ENCODE measurements at places on chromosomes 2 and 18. TPM values are rescaled to one million over a fixed set of nuclear protein-coding genes. Genes with fewer than 3 reads are reported as not detected.

GRCh38 chr2:39872748-39873147 lies 93.7 kb upstream of the THUMPD2 start:
- DNase-seq = no peak
- H3K4me3 ChIP-seq = no peak overlapping the region
- H3K4me1 ChIP-seq = no peaks in the 10 kb centered on the region
- no peak overlapping the region for H3K27ac ChIP-seq
- no peaks in the 10 kb centered on the region for H3K36me3 ChIP-seq
- H3K27me3 ChIP-seq = no peaks in the 10 kb centered on the region

DNA sequence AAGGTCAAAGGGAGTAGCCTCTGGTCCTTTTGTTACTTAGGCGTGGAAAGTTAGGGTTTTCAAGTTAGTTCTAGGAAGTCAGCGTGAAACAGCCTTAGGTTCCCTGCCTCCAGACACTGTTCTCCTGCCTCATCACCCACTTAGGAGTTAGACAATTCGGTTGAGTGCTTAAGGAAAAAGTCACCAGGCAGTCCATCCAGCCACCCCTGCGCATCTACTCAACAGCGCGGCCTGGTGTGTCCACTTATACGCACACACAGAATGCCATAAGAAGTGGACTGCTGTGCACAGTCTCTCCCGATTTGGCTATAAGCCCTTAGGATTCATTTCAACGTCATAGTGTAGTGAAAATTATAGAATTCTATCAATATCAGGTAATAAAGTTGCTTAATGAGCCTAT lies 470.8 kb upstream of the TNP1 start:
- no peaks in the 10 kb centered on the region for H3K4me1 ChIP-seq
- no peak overlapping the region for H3K27ac ChIP-seq
- DNase-seq = no peak

DNA sequence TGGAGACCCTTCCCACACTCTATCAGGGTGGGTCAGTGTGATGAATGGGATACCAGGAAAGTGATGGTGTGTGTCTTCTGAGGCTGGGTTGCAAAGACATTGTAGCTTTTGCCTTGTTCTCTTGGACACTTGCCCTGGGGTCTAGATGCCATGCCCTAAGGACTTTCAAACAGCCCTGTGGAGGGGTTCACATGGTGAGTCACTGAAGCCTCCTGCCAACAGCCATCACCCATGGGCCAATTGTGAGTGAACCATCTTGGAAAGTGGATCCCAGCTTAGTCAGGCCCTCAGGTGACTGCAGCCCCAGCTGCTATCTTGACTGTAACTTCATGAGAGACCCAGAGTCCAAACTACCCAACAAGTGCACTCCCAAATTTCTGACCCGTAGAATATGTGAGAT lies 25.8 kb upstream of the IGFBP5 start:
- no peaks in the 10 kb centered on the region for H3K36me3 ChIP-seq
- H3K4me1 ChIP-seq = no peaks in the 10 kb centered on the region
- H3K4me3 ChIP-seq = no peak overlapping the region

- H3K4me3 ChIP-seq = no peak overlapping the region
- no peak for DNase-seq
- no peaks in the 10 kb centered on the region for H3K4me1 ChIP-seq
- H3K27me3 ChIP-seq = no peaks in the 10 kb centered on the region
- H3K36me3 ChIP-seq = no peaks in the 10 kb centered on the region
Observed at GRCh38 chr2:7279421-7279949, 362.3 kb downstream of the RNF144A start.

DNA sequence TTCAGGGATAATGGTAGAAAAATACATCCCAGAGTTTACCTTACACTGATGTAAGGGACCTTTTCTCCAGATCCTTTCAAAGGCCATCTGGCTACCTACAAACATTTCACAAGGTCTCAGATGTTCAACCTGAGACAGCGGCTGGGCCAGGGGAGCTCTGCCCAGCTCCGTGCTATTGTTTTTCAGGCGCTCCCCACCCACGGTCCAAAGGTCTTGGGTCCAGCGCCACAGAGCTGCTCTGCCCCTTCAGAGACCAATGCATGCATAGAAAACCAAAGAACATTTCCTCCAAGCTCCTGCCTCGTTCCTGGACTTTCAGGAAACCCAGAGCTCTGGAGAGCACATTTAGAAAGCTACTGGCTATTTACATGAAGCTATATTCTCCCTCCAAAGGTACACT lies 40.3 kb downstream of the COPS8 start:
- no peaks in the 10 kb centered on the region for H3K36me3 ChIP-seq
- no peaks in the 10 kb centered on the region for H3K27me3 ChIP-seq
- no peak overlapping the region for H3K27ac ChIP-seq

DNA sequence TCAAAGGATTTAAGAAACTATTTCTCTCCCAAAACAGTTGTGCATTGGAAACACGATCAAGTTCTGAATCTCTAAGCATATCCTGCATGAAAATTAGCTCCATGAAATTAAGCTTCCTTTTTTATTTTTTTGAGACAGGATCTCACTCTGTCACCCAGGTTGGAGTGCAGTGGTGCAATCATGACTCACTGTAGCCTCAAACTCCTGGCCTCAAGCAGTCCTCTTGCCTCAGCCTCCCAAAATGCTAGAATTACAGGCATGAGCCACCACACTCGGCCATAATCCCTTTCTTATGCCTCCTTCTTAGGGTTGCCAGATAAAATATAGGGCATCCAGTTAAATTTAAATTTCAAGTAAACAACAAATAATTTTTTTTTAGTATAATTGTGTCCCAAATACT lies 124.4 kb downstream of the ARL4C start:
- peaks cover 73% of the 10 kb centered on the region for H3K4me1 ChIP-seq
- no peak for DNase-seq
- peak overlapping the region; percentile 8 for H3K4me3 ChIP-seq
- H3K36me3 ChIP-seq = no peaks in the 10 kb centered on the region

DNA sequence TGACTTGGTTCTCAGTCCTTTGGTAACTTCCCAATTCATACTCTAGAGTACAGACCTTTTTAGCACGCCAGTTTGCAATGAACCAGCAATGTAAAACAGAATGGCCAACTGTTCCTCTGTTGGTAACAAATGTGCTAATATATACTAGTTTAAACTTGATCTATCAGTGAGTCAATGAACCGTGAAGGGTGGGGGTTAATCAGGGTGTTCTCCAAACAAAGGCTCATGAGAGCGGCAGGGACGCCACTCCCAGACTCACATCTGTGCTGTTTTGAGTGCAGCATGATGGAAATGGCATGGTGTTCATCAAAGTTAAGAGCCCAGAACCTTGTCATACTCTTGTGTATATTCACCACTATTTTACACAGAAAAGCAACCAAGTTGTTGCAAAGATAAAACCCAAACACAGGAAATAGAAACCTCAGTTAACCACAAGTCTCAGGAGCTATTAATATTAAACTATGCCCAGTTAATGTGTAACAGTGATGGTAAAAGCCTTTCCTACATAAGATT lies 70.3 kb downstream of the CERKL start:
- H3K4me1 ChIP-seq = no peaks in the 10 kb centered on the region
- H3K27ac ChIP-seq = no peak overlapping the region
- DNase-seq = no peak
- H3K27me3 ChIP-seq = no peaks in the 10 kb centered on the region

DNA sequence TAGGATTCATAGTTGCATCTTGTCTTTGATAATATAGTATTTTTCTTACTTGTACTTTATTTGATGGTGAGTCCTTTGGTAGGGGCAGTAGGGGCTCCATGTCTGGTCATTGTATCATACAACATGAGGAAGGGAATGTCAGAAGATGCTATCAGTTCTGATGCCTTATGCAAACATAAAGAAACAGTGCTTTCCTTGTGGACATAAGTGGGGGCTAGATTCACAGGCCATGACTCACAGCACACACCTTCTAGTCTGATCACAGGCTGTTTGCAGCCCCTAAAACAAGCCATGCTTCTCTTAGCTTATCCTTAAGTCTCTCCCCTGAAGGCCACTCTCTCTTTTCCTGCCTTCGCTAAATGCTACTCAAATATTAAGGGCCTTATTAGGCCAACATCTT lies 10.7 kb upstream of the SLC14A1 start:
- H3K27me3 ChIP-seq = no peaks in the 10 kb centered on the region
- H3K27ac ChIP-seq = no peak overlapping the region
- H3K4me1 ChIP-seq = no peaks in the 10 kb centered on the region
- H3K4me3 ChIP-seq = no peak overlapping the region
- DNase-seq = no peak

GRCh38 chr2:237344942-237345341 lies 69.0 kb downstream of the COL6A3 start:
- DNase-seq = no peak
- no peaks in the 10 kb centered on the region for H3K4me1 ChIP-seq
- no peaks in the 10 kb centered on the region for H3K36me3 ChIP-seq
- H3K27me3 ChIP-seq = no peaks in the 10 kb centered on the region

GRCh38 chr2:8475349-8476031 lies 206.4 kb upstream of the ID2 start:
- DNase-seq = no peak
- peaks cover 56% of the 10 kb centered on the region for H3K4me1 ChIP-seq
- no peak overlapping the region for H3K27ac ChIP-seq
- no peak overlapping the region for H3K4me3 ChIP-seq
- no peaks in the 10 kb centered on the region for H3K27me3 ChIP-seq
- no peaks in the 10 kb centered on the region for H3K36me3 ChIP-seq

GRCh38 chr2:220270481-220271070 lies 643.1 kb downstream of the SLC4A3 start:
- no peak overlapping the region for H3K27ac ChIP-seq
- DNase-seq = no peak
- H3K36me3 ChIP-seq = no peaks in the 10 kb centered on the region

DNA sequence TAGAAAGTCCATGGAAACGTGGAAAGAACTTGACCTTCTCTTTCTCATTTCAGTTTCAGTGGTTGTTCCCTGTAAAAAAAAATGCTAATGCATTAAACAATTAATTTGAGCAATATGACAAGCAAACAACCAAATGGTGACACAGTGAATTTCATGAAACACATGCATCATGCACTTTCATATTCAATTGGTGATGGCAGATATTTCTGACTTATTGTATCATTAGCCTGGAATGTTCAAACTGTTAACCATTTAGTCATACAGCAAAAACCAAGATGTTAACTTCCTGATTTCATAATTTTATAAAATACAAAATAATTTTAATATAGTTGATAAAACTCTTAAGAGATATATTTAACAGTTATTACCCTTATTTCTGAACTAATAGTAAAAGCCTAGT lies 85.5 kb downstream of the SCN1A start:
- no peak for DNase-seq
- H3K4me3 ChIP-seq = no peak overlapping the region
- no peak overlapping the region for H3K27ac ChIP-seq
- no peaks in the 10 kb centered on the region for H3K27me3 ChIP-seq

DNA sequence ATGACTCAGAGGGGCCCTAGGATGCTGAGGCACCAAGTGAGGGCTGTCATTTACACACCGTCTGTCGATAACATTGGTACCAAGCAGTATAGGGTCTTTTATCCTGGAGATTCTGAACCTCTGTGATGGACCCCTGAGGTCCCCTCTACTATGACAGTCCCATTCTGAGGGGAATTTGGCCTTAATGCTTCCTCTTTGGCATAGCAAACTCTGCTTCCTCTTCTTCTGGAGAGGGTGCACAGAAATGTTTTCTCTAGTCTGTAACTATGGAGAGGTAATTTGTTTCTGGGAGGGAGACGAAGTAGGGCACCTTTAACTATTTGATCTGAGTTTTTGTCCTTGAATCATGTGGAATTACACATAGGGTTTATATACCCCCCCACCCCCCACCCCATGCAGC lies 44.8 kb downstream of the INPP4A start:
- no peak for DNase-seq
- no peaks in the 10 kb centered on the region for H3K27me3 ChIP-seq
- H3K27ac ChIP-seq = no peak overlapping the region
- H3K4me3 ChIP-seq = no peak overlapping the region

DNA sequence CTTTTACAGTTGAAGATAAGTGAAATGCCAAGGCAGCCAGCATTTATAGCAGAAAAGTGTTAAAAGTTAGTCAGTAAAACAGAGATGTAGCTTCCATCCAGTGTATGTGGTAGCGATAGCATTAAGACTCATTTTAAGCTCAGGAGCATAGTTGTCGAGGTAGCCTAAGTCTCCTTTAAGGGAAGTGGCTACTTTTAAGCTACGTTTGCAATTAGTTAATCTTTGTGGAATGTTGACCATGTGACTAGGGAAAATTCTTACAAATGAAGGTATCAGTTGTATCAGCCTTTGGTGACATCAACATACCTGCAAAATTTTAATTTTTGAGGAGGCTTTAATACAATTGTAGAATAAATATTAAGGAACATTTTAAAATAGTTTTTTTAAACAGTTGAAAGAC lies 61.9 kb downstream of the LHCGR start:
- no peak overlapping the region for H3K27ac ChIP-seq
- no peak overlapping the region for H3K4me3 ChIP-seq
- no peaks in the 10 kb centered on the region for H3K27me3 ChIP-seq
- DNase-seq = no peak
- no peaks in the 10 kb centered on the region for H3K4me1 ChIP-seq

DNA sequence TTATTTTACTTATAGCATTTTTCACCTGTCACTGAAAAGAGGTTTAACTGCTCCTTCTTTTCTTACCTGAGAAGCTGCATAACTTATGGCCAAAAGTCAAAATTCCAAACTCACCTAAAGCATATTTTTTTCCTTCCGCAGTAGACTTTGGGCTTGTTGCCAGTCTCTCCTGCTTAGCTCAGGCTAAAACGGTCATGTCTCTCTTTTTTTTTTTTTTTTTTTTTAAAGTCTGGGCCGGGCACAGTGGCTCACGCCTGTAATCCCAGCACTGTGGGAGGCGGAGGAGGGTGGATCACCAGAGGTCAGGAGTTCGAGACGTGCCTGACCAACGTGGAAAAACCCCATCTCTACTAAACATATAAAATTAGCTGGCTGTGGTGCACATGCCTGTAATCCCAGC lies 113.5 kb downstream of the RTN4 start:
- no peak overlapping the region for H3K27ac ChIP-seq
- H3K36me3 ChIP-seq = no peaks in the 10 kb centered on the region
- no peaks in the 10 kb centered on the region for H3K27me3 ChIP-seq
- H3K4me1 ChIP-seq = no peaks in the 10 kb centered on the region
- DNase-seq = no peak

GRCh38 chr2:197137826-197138477 lies 172.6 kb downstream of the ANKRD44 start:
- DNase-seq = no peak
- peaks cover 82% of the 10 kb centered on the region for H3K4me1 ChIP-seq
- H3K36me3 ChIP-seq = peaks cover 25% of the 10 kb centered on the region
- no peaks in the 10 kb centered on the region for H3K27me3 ChIP-seq
- H3K4me3 ChIP-seq = no peak overlapping the region

DNA sequence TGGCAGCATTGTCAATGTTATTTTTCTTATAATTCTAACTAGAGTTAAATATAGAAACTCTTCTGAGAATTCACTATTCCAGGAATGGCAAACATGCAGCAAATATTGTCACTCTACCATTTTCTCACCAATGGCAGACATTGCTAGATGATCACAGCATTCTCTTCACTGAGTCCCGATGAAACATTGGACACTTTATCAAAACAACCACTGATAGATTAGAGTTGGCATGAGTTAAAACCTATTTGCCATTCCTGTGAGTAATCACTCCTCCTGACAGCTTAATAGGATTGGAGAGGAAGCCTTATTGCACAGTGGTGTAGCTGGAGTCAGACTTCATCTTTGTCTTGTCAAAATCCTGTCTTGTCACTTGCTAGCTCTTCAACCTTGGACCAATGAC lies 163.9 kb upstream of the THUMPD2 start:
- no peaks in the 10 kb centered on the region for H3K36me3 ChIP-seq
- no peaks in the 10 kb centered on the region for H3K27me3 ChIP-seq
- no peak overlapping the region for H3K4me3 ChIP-seq
- no peaks in the 10 kb centered on the region for H3K4me1 ChIP-seq
- H3K27ac ChIP-seq = no peak overlapping the region

The TDRD15 gene
- total RNA-seq = 0.04 TPM

The STEAP3 gene
- total RNA-seq = 0.11 TPM

The NOL4 gene
- total RNA-seq = not detected

The ASAP2 gene
- total RNA-seq = 0.15 TPM

The CXCR2 gene
- not detected for total RNA-seq

The FAM237A gene
- total RNA-seq = not detected

The KCMF1 gene
- 105 TPM for total RNA-seq

The COL5A2 gene
- 1.2 TPM for total RNA-seq
